ENCODE measurements at places on chromosomes 12 and 14.
A peak's percentile ranks its signal among the peaks of the same experiment; 100 is the strongest.

- DNase-seq, result no peak
Observed at GRCh38 chr14:102080183-102081080, 6.4 kb downstream of the HSP90AA1 start.

- DNase-seq, result no peak
Observed at GRCh38 chr12:101962486-101962885, 85.1 kb downstream of the DRAM1 start.

- DNase-seq, result no peak
Observed at GRCh38 chr14:93090826-93091555, 24.7 kb downstream of the ITPK1 start.

GRCh38 chr14:64324461-64324860 is 30.3 kb upstream of the ESR2 start:
- DNase-seq, result no peak

DNA sequence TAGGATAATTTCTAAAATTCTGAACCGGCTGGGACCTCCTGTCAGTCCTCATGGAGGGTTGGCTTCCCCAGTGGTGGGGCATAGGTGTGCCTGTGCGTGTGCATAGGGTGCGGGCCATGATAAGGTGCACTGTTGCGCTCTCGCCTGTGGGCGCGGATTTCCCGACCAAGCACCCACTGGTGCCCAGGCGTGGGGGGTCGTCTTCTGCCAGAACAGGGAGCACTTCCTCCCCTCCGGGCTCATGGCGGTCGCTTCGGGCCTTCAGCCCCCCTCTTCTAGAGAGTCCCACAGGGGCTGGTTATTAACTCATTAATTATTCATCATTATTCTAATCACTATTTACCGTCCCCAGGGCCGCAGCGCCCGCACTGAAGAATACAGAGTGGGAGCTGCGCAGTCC is 2.8 kb downstream of the C1QL4 start:
- DNase-seq, result no peak

DNA sequence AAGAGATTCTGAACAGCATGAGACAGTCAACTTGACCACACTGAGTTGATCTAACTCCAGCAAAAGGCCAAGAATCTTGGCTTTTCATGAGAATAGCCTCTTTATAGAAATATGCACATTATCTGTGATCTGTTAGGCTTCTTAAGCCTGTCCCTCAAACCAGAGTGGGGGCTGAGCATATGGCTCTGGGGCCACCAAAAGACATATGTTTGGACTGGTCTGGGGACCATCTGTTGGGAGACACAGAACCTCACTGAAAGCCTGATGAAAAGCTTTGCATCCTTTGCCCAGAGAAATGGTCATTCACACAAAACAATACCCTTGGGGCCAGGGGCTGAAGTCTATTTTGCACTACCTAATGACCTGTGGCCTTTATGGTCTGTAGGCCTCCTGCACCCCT is 165.3 kb upstream of the PRMT8 start:
- no peak for DNase-seq

DNA sequence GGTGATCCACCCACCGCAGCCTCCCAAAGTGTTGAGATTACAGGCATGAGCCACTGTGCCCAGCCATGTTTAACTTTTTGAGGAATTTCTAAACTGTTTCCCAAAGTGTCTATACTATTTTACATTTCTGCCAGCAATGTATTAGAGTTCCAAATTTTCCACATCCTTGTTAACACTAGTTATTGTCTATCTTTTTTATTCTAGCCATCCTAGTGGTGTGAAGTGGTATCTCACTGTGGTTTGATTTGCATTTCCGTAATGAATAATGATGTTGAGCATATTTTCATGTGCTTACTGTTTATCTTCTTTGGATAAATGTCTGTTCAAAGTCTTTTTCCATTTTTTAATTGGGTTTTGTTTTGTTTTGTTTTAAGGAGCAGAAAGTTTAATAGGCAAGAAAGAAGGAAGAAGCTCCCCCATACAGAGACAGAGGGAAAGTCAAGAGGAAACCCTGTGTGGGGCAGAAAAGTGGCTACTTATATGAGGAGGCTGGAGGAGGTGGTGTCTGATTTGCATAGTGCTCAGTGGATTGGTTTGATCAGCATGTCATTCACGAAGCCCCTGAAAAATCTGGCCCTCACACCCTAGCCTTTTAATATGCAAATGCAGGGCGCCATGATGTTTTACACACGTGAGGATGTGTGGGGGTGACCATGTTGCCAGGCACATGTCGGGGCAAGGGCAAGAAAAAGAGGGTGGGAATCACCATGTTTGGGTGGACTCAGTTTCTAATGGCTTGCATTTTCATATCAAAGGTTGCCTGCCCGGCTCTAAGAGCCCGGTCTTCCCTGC is 14.9 kb downstream of the TXNRD1 start:
- DNase-seq, result no peak

DNA sequence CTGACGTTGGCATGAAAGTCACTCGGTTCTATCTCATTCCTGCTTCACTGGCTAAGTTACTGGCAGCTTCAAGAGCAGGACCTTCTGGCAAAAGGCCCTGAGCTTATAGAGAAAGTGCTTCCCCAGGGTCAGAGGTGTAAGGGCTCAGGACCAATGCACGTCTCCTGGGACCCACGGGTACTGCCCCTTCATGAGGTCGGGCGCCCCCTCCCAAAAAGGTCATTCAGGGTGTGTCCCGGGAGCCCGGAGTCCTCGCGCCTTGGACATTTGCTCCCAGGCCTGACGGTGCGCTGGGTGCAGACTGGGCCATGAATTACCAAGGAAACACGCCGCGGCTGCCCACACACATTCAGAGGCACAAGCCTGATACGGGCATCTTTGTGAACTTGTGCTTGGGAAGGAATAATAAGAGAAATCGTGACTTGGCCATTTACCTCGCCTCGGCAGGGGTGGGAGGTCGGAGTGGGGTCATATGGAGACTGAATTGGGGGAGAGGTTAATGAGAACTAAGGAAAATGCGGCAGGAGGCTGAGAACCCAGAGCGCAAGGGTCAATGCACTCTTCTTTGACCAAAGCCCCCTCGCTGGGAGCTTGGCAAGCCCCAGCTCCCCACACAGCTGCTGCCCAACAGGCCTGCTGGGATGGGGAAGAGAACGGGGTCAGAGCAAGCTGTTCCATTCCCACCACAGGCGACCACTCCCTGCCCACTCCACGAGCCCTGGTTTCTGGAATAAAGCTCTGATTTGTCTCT is 15.7 kb upstream of the SLC6A12 start:
- DNase-seq, result no peak

DNA sequence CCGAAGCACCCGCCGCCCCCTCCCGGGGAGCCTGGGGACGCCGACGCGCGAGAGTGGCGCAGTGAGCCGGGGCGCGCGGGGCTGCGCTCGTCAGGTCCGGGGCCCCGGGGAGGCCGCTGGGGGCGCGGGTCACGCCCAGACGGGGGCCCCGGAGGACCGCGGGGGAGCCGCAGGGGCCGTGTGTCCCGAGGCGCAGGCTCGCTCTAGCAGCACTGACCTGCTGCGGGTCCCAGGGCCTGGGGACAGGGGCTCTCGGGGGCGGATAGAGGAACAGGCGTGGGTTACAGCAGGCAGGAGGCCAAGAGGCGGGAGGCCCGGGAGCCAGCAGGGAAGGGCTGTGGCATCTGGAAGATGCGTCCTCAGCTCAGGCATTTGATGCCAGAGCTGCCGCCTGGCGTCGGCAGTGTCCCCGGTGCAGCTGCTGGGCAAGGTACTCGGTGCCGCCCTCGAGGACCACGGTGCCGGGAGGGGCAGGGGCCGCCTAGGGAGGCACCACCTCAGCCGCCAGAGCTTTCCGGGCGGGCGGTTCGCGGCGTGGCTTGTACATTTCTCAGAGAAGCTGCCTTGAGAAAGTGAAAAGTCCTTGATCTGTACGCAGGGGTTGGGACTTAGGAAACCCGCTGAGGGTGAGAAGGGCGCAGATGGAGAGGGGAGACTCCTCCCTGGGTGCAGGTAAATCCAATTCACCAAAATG is 1.2 kb downstream of the WNT5B start:
- no peak for DNase-seq

GRCh38 chr14:45426685-45427282 is 173.8 kb upstream of the MIS18BP1 start:
- DNase-seq, result peak; percentile 21

GRCh38 chr12:52847335-52848102 is 1.3 kb downstream of the KRT78 start:
- DNase-seq, result no peak

- DNase-seq, result no peak
Observed at GRCh38 chr14:60346706-60347105, 97.7 kb downstream of the PPM1A start.

DNA sequence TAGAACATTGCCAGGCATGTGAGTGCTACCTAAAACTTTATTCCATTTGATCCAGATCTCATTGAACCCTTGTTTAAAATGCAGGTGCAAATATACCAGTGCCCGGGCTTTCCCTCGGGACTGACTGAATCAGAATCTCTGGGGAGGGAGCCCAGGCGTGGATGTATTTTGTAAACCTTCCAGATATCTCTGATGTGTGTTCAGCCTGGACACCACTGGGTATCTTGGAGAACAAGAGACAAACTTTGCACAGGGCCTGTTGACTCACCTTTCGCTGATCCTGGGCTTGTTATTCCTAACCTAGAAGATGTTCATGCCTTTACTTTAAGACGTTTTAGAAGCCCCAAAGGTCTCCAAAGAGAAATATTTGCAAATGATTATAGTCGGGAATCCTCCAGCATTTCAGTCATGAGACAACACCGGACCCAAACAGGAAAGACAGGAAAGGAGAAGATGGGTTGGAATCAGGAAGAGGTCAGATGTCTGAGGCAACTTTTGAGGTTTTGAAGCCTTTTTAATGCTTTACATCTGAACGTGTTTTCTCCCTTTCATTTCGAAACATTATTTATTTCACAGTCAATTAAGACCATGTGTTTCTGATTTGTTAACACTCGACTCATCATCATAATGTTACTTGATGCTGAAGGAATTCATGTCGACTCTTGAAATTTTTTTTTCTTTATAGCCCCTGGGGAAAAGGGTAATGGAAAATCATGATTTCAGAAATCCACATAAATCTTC is 118.6 kb downstream of the PLXNC1 start:
- DNase-seq, result peak; percentile 71

GRCh38 chr14:22768947-22769346 is 2.5 kb downstream of the OXA1L start:
- no peak for DNase-seq

DNA sequence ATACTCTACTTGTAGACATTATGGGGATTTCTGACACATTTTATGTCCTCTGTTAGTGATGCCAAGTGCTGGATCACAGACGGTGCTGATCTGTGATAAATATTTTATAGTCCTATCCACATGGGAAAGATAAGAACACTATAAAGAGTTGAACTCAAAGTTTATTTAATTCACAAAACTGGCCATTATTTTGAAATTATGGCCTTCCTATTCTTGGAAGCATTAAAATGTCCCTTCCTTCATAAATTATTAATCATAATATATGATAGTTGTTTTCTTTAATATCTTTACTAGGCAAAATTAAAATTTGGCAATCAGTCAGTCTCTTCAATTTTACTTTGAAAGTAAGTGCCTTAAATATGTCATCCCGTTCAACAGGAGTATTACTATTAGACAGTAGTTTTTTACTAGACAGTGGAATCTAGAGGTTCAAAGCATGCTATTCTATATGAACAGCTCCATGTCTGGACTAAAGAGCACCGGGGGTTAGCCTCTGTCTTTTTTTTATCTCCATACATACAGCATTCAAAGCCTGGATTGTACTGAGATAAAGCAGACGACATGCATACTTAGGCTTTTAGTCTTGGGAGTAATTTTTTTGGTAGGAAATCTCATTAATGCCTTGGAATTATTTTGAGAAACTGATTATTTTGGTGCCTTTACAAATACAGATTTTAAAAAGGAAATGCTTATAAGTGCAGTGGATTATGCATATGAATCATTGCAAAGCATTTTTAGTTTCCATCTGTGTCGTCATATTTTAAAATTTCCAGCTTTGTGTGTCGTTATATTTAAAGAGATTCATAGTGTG is 306.1 kb upstream of the RGS6 start:
- no peak for DNase-seq

- DNase-seq, result no peak
Observed at GRCh38 chr14:91338379-91338778, 79.2 kb downstream of the CCDC88C start.

- DNase-seq, result no peak
Observed at GRCh38 chr12:29051221-29051620, 97.9 kb upstream of the FAR2 start.

GRCh38 chr12:71124835-71125460 is 32.9 kb downstream of the TSPAN8 start:
- DNase-seq, result no peak

DNA sequence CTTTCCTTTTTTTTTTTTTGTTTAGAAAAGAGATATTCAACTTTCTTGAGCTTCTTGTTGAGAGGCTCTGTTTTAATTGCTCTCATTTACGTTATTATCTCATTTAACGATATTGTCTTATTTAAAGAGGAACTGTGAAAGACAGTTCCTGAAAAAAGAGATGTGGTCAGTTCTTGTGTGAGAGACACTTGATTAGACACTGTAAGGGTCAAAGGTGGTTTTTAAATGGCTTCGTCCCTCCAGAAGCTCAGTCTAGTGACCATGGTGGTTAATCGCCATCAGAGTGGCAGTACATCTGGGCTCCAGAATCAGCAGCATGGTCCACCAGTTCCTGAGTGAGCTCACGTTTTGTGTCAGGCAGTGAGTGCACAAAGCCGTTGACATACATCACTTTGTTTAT is 57.9 kb upstream of the KCNA5 start:
- DNase-seq, result peak; percentile 78

DNA sequence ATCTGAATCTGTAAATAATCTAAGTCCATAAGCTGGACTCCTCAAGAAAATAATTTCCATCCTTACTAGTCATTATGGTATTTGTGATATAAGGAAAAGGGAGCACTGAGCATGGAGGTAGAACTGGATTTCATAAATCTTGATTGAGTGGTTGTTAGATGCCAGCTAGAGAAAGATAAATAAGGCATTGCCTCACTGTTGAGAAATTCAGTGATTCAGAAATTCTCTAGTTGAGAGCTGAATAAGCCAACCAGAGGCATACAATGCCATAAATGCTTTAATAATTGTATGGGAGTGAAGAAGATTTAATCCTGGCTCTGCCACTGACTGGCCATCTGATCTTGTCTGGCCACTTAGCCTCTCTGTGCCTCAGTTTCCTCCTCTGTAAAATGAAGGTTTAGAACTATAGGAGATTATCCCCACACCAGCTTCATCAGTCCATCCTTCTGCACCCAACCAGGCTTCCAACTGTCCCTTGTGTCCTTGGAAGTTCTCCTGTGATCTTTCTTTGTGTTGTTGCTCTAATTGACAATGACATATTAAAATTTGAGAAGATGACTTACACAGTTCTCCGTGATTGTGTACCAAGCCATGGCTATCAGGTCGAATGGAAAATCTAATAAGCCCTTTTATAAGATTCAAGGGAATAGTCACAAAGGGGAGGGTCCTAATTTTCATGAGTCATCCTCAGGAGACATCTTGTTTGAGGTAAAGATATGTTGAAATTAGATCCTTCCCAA is 394.3 kb downstream of the EGLN3 start:
- DNase-seq, result no peak

All from MV-4-11 (cell line).